Mesenteric fat pad (tissue), 1 donor: ENCODE measurements at places on chromosomes 1 and 21. TPM values are rescaled to one million over a fixed set of nuclear protein-coding genes. Genes with fewer than 3 reads are reported as not detected.
A peak's percentile ranks its signal among the peaks of the same experiment; 100 is the strongest.

- DNase-seq = no peak
These were observed 3.8 kb downstream of the BCL9 start for GRCh38 chr1:147545133-147545532.

DNA sequence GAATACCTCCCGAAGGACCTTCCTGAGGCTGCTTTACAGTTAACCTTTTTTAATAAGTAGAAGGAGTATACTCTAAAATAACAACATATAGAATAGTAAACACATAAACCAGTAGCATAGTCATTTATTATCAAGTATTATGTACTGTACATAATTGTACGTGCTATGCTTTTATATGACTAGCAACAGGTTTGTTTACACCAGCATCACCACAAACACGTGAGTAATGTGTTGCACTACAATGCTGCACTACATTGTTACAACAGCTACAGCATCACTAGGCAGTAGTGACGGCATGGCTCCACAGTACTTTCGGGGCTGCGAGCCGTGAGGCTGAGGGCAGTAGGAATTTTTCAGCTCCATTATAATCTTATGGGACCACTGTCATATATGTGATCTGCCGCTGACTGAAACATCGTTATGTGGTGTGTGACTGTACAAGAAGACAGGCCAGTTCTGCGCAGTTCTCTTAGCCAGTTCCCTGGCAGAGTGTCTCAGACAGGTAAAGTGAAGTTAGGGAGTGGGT is 82.8 kb upstream of the LRRC8D start:
- DNase-seq = no peak

- no peak for DNase-seq
These were observed 619 bp downstream of the BCL9 start for GRCh38 chr1:147541672-147542568.

DNA sequence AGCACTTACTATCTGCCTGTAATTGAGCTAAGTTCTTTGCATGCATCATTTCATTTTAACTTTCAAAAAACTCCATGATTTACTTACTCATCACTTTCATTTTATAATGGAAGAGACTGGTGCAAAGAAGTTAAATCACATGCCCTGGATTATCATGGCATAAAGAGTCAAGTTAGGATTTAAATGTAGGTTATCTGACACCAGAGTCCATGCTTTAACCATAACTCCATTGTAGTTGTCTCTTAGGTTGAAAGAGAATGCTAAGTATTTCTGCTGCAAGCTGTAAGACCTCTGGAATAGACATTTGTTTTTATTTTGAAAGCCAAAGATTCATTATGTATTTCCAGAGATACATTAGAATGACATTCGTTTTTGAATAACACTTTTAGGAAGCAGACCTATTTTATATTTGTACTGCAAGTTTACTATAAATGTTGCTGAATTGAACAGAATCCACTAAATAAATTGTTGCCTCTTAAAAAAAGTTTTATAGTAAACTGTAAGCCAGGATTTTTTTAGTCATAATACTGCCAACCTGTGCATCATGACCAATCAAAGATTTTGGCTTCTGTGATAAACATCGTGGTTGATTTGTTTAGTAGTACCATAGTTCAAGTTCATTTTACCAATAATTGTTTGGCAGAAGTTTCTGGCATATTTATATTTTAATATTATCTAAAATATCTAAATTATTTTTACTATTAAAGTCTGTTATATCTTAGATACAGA is 26.1 kb downstream of the CFH start:
- DNase-seq = no peak

DNA sequence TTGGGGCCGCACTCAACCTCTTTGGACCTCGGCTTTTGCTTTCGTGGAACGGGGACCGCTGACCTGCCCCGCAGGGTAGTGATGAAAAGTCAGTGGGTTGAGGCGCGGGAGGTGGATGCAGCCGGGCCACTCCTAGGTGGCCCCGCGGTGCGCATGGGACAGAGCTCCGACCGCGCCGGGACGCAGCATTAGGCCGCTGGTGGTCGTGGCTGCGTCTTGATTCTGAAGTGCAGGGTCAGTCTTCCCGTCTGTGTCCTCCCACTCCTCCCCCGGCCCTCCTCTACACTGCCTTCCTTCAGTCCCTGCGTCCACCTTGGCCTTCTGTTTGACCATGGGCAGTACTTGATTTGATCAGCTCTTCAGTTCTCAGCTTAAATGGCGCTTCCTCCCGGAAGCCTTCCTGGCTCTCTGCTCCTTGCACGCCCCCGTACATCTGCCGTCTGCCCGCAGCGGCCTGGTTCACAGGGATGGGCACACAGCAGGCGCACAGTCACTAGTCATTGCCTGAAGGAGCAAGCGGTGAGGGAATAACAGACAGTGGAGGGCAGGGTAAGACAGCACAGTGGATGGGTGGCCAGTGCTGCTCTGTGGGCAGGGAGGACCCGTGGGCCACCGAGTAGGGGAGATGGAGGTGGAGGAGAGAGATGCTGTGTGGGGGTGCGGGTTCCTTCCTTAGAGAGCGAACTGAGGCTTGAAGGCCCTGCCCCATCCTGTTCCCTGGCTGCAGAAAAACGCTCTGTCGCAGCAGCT is 633 bp downstream of the THEMIS2 start:
- DNase-seq = peak; percentile 84

GRCh38 chr1:178947677-178947981 is 76.8 kb upstream of the ANGPTL1 start:
- DNase-seq = no peak

DNA sequence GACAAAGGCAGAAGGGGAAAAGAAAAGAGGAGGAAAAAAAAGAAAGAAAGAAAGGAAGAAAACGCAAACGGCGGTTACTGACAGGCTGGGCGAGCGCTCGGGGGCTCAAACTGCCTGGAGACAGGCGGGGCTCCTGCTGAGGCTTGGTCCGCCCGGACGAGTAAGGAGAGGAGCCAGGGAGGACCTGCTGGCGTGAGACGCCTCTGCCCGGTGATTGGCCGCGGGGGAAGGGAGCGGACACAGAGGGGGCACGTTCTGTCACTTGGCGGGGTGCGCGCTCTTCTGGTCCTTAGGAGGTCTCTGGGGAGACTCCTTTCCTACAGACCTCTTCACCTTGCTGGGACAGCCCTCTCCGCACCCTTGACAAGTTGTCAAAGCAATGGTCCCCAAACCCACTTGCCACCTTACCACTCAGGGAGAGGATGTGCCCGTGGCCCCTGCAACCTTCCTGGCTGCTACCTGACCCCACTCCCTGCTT is 791 bp upstream of the PIK3R3 start:
- no peak for DNase-seq

The PADI3 gene
- not detected for total RNA-seq

The S100A2 gene
- total RNA-seq = 0.58 TPM

The LHX8 gene
- total RNA-seq = not detected
